ENCODE measurements at places on chromosomes 4 and X.

GRCh38 chr4:39770969-39771724 lies 73.2 kb downstream of the UBE2K start:
- DNase-seq, result no peak

DNA sequence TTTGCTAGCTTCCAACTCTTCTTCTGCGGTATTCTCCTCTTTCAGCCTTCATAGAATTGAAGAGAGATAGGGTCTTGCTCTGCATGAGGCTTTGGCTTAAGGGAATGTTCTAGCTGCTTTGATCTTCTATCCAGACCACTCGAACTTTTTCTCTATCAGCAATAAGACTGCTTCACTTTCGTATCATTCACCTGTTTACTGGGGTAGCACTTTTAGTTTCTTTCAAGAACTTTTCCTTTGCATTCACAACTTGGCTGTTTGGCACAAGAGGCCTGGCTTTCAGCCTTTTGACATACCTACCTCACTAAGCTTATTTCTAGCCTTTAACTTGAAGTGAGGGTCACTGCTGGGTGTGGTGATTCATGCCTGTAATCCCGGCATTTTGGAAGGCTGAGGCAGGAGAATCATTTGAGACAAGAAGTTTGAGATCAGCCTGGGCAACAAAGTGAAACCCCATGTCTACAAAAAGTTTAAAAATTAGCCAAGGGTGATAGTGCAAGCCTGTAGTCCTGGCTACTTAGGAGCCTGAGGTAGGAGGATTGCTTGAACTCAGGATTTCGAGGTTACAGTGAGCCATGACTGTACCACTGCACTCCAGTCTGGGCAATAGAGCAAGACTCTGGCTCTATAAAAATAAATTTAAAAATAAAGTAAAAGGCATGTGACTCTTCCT lies 47.1 kb upstream of the HPGDS start:
- DNase-seq, result no peak

DNA sequence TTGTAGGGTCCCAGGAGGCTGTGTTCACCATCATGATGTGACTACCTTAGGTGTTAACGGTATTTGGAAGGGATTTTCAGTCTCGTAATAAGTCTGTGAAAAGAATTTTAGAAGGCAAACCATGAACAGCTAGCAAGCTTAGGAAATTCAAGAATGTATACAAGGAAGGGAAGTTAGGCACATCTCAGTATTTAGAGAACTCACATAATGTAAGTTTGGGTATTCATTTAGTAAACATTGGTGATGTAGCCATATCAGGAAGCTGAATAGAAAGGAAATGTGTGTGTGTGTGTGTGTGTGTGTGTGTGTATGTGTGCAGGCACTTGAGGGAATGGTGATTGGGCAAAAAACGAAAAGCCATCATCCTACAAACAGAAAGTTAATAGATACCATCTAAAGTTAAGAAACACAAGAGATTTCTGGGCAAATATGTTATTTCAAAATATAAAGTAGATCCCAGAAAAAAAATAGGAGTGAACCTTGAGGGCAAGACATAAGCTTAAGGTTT lies 34.7 kb upstream of the PRKX start:
- no peak for DNase-seq

GRCh38 chrX:69615779-69616456 lies at the start of gene EDA:
EDA (plus strand) TSS chrX:69616113.
- DNase-seq, result peak; percentile 17

- no peak for DNase-seq
Measured at GRCh38 chrX:42776195-42776594, 1.8 kb downstream of the PPP1R2C start.

DNA sequence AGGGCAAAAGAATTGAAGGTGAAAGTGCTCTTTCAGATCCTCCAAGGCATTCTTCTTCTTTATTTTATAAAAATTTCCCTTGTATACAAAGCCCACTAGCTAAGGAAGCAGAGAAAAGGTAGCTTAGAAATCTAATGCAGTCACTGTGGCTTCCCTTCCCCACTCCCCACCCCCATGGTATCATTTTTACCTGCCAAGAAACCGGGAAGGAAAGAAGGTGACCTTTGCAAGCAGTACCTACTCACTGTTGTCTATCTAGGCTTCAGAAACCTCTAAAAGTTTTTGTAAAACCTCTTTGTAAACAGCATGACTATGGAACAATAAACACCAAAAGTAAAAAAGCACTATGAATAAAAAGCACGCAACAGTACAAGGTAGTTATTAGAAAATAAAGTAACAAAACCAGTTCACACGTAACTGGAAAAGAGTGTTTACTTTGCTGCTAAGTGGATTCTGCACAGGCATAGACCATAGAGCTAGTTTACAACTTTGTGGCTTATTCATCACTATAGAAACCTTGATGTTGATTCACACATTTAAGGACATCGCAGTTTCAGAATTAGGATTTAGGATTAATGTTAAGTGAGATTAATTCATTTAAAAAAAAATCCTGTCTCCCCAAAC lies 109.6 kb upstream of the FTHL17 start:
- DNase-seq, result no peak

GRCh38 chr4:185467101-185467500 lies 4.4 kb downstream of the CCDC110 start:
- no peak for DNase-seq

DNA sequence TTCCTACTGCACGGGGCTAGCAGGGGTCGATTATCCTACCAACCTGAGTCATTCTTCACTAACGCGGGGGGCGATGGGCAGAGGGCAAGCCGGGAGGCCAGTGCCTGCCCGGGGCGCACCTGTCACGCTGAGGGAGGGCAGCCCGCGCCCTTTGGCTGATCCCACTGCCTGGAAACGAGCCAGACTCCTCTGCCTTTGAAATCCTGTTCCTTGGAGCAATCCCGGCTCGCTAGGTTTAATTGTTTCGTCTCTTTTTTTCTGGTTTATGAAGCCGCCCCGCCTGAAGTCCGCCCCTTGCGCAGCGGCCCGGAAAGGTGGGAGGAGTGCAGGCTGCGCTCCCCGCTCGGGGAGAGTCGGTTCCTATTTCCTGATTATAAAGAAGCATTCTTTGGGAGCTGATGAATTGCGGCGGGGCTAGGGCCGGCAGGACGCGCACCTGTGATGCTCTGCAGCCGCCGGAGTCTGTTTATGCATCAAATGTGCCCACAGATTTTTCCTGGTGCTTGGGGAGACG lies 484.2 kb downstream of the BCOR start:
- DNase-seq, result no peak

- peak; percentile 6 for DNase-seq
Measured at GRCh38 chrX:12901486-12901885, 4.9 kb upstream of the TLR8 start.
